Effector memory CD8-positive, alpha-beta T cell (primary cell): ENCODE measurements at places on chromosomes 1 and 21.

DNA sequence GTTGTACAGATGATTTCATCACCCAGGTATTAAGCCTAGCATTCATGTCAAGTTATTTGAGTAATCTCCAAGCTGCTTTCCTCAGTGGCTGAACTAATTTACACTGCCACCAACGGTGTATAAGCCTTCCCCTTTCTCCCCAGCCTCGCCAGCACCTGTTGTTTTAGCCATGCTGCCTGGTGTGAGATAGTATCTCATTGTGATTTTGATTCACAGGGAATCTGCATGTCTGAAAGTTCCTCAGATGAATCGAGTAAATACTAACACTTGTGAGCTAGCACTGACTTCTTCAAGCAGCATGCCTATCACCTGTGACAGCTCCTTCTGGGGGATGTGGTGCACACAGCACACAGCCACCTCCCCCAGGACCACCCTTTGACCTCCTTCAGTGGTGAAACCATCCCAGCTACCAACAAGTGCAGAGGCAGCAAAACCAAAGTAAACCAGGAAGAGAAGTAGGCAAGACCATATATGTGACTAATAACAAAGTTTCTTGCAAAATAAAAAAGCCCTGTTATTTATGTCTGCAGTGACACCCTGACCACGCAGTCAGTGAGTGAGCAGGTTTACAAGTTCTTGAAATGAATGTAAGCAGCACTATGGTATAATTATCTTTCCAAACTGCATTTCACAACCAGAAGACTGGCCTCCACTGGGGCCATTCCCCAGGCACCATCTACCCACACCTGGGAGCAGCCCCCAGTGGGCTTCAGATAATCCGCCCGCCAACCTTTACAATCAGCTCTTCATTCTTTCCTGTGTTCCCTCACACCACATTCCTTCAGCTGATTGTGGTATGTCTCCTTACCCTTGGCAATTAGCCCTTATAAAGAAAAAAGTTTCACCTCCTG, 173.8 kb downstream of the ETS2 start:
- DNase-seq = no peak

DNA sequence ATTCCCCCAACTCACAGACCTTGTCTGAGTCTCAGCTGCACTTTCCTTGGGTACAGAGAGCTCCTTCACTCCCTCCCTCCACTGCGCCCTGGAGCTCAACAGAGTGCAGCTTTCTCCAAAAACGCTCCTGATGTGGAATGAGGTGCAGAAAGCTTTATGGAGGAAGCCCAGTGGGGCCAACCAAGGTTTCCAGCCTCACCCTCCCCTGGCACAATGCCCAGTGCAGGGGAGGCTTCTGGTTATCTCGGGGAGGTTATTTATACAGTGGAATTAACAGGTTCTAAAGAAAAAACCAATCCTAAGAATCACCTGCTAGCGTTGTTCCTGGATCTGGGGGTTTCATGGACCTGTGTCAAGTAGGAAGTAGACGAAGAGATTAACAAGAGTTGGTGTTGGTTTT, at the start of gene ITLN1:
Gene ITLN1, minus strand, starts transcription at position 139 of the 400 bp plus-strand sequence. CDS start 303 bp downstream, outside the sequence.
- DNase-seq = no peak

DNA sequence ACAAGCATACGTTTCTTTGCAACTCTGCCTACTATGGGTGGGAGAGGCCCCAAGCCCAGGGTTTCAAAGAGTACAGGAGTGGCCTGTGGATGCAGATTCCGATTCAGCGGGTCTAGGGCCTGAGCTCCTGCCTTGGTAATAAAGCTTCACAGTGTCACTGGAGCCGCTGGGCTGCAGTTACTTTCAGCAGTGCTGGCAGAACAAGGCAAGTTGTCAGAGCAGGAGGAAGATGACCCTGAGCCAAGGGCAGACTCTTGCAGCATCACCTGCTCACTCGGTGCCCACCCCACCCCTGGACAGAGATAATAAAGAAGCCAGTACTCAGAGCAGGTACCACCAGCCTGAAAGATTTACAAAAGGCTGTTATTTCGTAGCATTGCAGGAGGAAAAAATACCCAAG, 8.0 kb upstream of the RAP1GAP start:
- no peak for DNase-seq

- peak; percentile 64 for DNase-seq
These were observed 5.9 kb upstream of the TTC22 start for GRCh38 chr1:54806931-54807611.
